ENCODE measurements at places on chromosomes 2 and 18. TPM values are rescaled to one million over a fixed set of nuclear protein-coding genes. Genes with fewer than 3 reads are reported as not detected.

- no peak for DNase-seq
Observed at GRCh38 chr2:88656690-88657089, 29.4 kb upstream of the EIF2AK3 start.

DNA sequence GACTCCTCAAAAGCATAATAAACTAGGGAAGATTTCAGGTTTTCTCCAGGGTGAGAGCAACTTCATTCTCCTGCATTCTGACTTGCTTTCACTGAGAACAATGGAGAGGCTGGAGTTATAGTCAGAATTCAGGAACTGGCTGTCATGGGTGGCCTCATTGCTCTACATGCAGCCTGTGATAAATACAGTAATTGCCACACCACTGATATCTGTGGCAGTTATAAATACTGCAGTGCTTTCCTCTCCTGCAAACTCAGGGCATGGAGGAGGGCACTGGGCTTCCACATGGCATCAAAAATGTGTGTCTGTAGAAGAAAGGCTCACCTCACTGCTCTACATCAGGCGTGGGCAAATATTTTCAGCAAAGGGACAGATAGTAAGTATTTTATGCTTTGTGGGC is 510.2 kb downstream of the ZNF516 start:
- no peak for DNase-seq

DNA sequence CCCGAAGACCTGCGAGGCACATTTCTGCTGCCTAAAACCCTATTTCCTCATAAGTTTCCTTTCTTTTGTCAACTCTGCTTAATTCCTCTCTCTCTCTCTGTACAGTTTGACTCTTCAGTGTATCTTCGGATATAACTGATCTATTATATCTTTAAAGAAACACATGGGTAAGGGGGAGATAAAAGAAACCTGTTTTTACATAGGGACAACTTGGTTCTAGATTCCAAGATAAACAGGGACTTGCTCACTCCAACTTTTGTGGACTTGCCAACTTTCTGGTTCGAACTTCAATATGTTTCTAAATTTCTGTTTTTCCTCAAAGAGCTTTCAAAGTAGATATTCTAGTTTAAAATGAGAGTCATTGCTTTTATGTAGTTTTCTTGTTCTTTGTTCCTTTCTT is 182.7 kb upstream of the EPC2 start:
- no peak for DNase-seq

- DNase-seq = no peak
Observed at GRCh38 chr2:25076749-25077148, 34.9 kb downstream of the EFR3B start.

DNA sequence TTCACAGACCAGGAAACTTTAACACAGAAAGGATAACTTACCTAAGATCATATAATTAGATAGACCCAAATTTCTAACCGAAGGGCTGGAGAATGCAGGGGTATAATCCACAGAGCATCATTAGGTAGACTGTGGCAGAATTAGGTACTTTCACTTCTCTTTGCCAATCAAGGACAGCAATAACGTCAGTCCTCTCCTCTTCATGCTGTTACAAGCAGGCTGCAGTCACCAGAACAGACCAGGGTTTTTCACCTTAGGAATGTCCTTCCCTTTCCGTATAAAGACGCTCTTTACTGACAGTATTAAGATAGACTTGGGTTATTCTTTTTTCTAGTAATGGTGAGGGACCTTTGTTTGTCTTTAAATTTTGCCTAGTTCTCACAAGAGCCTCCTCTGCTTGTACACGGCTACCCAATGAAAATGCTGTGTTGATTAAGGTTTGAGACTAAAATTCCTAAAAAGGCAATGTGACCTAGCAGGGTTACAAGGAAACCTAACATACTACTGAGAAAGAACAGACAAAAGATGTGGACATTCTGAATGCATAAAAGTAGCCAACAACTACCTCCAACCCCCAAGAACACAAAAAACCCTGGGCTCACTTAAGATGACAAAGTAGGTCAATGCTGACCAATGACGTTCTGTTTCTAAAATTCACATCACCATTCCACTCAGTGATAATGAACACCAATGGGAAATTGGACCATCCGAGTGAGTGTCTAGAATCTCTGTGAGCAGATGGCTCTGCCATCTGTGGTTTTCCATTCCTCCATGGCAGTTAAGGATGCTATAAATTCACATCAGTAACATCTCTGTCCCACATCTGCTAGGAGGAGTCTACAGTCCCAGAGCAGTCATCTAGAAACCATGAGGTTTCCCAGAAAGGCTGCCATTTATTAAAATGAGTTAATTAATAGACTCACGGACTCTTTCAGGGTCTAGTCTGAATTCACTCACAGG is 2.1 kb downstream of the PDIA6 start:
- no peak for DNase-seq

DNA sequence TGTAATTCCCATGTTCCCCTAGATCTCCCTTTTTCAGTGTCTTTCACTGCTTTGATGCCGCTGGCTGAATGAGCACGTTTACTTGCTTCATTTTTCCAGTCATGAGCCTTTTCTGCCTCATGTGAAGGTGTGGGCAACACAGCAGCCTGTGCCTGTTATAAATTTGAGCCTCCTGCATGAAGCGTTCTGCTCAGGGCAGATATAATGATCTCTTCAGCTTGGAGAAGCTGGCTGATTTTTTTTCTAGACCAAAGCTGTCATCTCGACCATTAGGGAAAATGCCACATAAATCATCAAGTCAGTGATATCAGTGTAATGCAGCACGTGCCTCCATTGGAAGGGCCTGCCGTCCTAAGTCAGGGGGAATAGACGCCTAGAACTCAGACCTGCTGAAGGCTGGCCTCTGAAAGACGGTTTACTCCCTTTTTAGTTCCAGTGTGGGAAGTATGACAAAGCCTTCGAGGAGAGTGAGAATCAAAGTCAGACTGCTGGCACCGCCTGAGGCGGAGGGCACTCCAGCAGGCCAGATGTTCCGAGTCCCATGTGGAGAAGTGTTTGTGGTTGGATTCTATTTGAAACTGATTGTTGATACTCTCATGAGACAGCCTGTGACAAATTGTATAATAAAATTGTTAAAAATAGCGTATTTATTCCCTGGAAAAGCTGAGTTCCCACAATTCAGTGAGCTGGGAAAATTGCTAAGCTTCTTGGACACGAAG is 196.5 kb downstream of the MYO1B start:
- DNase-seq = peak; percentile 59

DNA sequence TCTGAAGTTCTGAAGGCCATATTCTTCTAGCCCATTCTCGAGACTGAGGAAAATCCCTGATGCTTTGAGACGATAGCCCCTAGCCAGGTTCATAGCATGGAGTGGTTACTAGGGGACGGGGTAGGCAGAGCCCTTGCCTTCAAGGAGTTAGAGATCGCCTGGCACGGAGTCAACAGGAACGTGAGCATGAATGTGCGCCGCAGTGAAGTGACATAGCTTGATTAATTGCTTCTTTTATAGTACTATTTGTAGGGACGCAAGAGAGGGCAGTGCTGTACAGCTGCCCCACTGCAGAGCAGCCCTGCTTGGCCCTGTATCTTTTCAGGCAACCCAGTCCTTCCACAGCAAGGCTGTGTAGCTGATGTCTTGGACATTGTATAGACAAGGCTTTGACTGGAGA is 26.2 kb downstream of the HRH4 start:
- no peak for DNase-seq

GRCh38 chr2:101140237-101140636 is 10.9 kb downstream of the TBC1D8 start:
- no peak for DNase-seq

DNA sequence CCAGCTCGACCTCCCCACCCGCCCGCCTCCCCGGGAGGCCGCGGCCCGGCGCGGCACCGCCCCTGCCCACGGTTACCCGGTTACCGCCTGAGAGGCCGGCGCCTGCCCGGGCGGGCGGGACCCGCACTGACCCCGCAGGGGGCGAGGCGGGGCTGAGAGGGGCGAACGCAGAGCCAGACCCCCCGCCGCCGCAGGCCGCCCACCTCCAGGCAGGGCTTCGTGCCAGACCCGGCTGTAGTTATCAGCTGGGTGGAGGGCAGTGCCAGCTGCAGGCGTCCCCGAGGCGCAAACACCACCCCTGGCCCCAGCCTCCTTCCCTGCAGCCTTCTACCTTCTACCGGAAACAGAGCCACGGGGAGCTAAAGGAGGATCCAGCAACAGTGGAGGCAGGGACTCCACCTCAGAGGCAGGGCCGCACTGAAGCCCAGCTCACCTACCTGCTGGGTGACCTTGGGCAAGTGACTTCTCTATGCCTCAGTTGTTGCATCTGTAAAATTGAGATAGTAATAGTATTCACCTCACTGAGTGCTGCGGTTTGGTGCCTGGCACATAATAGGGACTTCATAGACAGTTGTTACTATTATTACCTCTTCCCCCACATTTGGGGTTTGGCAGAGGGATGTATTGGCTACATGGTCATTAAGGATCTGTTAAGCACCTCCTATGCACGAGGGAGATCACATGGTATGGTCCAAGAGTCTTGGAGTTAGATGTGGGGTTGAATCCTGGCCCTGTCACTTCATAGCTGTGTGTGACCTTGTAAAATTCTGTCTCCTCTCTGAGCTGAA is 231.6 kb upstream of the SMAD2 start:
- peak; percentile 68 for DNase-seq

DNA sequence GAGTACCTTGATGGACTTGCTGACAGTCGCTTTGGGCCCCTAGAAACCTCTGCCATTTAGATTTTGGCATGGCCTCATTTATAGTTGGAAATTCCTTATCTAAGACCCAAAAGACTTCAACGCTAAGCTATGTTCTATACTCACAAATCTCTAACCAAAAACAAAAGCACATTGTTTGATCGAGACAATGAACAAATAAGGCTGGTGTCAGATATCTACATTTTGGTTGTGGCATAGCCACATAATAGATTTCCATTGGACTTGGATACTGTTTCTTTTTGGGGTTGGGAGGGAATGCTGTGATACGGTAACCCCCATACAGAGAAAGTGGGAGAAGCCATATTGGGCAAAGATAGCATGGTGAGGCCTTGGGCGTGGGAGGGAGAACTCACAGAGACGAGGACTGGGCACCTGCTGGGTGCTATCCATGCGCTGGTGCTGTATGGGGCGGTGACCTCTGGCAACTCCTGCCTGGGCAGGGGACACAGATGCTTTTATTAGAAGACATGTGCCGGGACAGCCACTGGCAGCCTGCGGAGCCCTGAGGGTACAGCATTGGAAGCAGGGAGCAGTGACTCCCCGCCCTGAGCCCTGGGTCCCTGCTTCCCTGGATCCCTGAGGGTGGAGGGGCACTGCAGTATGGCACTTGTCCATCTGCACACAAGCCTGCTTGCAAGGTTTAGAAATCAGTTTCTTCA is 97.1 kb downstream of the ASAP2 start:
- peak; percentile 51 for DNase-seq

GRCh38 chr18:13452871-13453680 is 234.5 kb downstream of the LDLRAD4 start:
- DNase-seq = no peak

GRCh38 chr18:46182633-46183358 is 78.6 kb downstream of the HAUS1 start:
- no peak for DNase-seq

GRCh38 chr2:115389024-115389423 is 946.6 kb downstream of the DPP10 start:
- no peak for DNase-seq

- no peak for DNase-seq
Observed at GRCh38 chr2:200199576-200200263, 106.8 kb upstream of the SPATS2L start.

GRCh38 chr18:40048253-40048652 is 1906.8 kb upstream of the PIK3C3 start:
- DNase-seq = no peak

- DNase-seq = no peak
Observed at GRCh38 chr2:78910376-78910775, 115.1 kb upstream of the REG3G start.

DNA sequence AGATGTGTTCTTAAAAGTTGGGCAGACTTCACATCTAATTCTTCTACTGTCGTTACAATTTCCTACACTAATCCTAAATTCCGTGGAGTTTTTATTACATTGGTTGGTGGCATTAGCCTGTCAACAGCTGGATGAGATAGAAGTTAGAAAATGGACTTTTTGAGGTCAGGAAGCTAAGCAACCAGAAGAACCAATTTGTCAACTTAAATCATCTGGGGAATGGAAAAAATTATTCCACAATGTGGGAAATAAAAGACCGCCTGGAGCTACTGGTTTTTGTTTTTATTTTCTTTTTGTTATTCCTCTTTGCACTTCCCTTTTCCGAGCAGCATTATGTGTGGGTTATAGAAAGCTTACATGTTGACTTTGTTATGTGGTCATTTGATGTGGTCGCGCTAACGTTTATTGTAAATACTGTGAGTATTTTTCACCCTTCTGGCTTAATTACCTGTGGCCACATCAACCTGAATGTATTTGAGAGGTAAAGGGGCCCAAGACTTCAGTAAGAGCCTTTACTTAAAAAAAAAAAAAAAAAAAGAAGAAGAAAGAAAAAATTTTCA is 75.3 kb downstream of the PTPRM start:
- DNase-seq = no peak

GRCh38 chr2:198387677-198388076 is 583.3 kb downstream of the PLCL1 start:
- no peak for DNase-seq

DNA sequence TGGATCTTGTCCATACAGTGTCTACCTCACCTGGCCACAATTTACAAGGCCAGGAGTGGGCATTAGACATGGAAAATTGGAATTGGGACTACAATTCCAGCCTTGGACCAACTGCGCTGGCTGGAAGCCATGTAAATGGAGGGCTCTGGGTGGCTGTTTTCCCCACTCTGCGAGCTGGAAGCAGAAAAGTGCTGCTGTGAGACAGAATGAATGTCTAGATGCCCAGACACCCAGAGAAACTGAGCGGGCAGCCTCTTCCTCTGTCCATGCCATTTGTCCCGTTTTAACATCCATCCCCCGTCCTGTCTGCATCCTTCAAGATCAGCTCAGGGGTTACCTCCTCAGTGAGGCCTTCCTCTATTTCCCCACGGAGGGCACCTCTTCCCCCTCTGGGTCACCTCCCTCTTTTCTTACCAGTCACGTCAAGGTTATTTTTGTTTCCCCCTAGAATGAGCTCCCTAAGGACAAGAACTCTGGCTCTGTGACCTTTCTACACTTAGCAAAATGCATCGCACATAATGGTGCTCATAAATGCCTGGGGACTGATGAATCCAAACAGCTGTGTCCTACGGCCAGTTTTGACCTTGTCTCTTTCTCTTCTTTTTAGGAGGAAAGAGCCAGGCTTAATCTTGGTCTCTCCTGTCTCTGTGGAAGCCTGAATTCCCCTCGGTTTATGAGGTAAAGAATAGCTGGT is 41.2 kb downstream of the MCFD2 start:
- no peak for DNase-seq

Gene TEX44
- not detected for total RNA-seq

Gene IL1R2
- total RNA-seq = not detected

Gene MAP3K2
- 35.7 TPM for total RNA-seq

Gene UGT1A8
- total RNA-seq = not detected

Gene SPRED2
- 17.9 TPM for total RNA-seq

Gene IL37
- total RNA-seq = not detected

Gene SERPINB12
- not detected for total RNA-seq
